ENCODE measurements at places on chromosomes 5 and 9.

DNA sequence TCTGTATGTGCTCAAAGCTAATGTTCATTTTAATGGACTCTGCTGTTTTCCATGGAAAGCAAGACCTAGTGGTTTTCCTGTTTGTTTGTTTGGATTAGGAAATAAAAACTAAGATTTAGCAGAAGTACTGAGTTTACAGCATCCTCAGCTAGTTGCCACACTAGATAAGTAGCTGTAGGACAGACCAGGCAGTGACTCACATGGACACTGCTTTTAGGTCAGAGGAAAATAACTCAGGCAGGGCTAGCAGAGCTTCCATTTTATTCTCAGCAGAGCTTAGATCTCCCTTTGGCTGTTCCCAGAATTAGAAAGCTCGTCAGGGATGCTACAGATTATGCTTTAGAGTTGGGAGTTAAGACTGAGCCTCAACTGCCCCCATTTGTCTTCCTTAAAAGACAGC, 204.4 kb downstream of the SH3GL2 start:
- DNase-seq: no peak

- no peak for DNase-seq
These were observed 93.6 kb upstream of the OTULINL start for GRCh38 chr5:14487897-14488570.

GRCh38 chr9:27462434-27462833, 61.7 kb upstream of the IFNK start:
- DNase-seq: no peak

- DNase-seq: no peak
These were observed 261.2 kb downstream of the TAF11L14 start for GRCh38 chr5:17895288-17896033.

GRCh38 chr9:125971050-125971449, 223.9 kb downstream of the PBX3 start:
- DNase-seq: no peak

- DNase-seq: no peak
These were observed 229.3 kb downstream of the CCDC171 start for GRCh38 chr9:15782106-15782505.

DNA sequence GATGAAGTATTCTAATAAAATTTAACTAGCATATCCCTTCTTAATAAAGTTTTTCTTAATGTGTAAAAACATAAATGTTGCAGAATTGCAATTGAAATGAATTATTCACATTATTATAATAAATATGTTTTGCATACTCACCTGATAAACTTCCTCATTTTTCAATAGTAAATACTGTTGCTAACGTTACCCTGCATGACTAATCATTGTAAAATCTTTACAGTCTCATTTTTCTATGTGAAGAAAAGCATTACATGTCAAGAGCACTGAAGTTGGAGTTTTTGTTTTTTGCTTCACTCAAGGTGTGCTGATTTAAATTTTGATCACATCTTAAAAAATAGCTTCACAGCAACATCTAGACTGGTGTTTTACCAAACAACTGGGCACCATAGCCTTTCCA, 157.2 kb upstream of the CDH18 start:
- DNase-seq: no peak

- no peak for DNase-seq
These were observed 66.8 kb downstream of the MAMDC2 start for GRCh38 chr9:70110194-70111041.

DNA sequence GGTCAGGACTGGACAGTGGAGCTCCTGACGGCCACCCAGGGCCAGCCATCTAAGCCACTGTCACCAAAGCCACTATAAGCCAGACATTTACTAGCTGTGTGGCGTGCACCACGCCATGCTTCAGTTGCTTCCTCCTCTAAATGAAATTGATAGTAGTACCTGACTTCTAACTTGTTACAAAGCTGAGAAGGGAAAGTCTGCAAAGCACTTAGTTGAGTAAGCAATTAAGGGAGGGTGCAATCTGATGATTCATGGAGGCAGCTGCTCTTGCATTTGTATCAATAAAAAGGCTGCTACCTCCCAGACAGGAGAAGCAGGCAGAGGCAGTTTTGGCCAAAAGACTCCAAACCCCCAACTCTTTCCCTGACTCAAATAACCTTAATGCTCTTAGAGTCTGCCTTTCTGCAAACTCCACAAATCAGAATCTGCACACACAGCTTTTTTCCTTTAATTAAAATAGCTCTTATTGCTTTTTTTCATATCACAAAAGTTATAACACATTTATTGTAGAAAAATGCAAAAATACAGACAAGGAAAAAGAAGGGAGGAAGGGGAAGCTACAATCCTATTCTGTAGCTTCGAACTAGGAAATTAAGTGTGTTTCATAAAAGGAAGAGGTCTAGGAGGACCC, 19.3 kb upstream of the RAPGEF1 start:
- DNase-seq: no peak

- no peak for DNase-seq
These were observed 42.1 kb downstream of the SLC46A2 start for GRCh38 chr9:112848316-112849151.

- no peak for DNase-seq
These were observed 9.6 kb downstream of the DAB2 start for GRCh38 chr5:39415201-39415600.

DNA sequence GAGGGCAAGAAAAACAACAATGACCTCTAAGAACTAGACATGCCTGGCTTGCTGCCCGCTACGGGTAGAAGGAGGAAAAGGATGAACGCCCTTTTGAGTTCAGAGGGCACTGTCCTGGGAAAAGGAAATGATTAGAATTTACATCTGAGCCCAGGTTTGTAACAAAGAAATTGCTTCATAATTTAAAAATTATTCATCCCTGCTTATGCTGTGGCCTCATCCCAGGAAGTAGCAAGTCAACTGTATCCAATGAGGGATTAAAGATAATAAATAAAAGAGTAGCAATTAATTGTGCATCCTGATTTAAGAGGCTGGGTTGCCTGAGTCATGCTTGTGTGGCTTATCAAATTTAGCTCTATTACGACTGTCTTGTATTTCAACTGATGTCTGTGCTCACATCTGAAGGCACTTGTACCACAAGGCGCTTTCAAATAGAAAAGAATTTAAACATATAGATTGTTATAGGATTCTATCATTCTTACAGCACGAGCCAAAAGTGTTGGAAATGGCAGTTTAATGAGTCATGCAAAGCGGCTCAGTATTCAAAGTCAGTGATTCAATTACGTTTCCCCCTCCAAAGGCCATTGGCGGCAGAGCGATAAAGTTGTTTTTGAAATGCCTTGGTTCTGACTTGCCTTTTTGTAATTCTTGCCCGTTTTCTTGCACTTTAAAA, 40.0 kb upstream of the DMRT1 start:
- DNase-seq: peak; percentile 12

GRCh38 chr5:44387921-44388320, 1.3 kb downstream of the FGF10 start:
- no peak for DNase-seq

DNA sequence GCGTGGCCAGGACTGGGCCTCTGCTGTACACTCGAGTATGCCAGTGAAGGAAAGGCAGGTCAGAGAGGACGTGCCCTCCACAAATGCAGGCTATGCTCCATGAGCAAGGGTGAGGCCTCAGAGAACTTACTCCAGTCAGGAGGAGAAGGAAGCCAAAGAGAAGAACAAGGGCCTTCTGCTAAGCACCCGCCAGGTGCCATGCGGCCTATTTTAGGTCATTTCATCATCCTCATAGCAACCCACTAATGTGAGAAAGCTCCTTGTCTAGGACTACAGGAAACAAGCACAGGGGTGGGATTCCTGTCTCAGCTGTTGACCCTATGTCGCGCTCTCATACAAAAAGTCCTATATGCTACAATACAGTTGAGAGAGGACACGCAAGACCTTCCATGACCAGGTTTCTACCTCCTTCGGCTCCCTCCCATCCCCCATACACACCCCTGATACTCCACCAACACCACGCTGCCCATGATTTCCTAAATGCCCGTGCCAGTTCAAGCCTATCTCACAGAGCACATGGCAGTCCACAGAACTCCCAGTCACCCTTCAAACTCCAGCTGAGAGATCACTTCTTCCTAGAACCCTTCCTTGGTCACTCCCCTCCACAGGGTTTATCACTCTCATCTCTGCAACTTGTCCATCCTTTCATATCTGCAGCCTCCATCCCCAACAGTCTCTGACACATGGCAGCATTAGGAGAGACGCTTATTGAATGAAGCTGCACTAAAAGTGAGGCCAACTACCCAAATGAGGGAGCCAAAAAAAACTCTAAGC, 26.8 kb downstream of the PSMB7 start:
- no peak for DNase-seq

GRCh38 chr5:147479949-147480348, 29.9 kb downstream of the DPYSL3 start:
- DNase-seq: no peak

- DNase-seq: no peak
These were observed 167.6 kb downstream of the FSTL4 start for GRCh38 chr5:133444711-133445110.

GRCh38 chr5:173246135-173246495, 11.1 kb upstream of the NKX2-5 start:
- DNase-seq: no peak

GRCh38 chr5:34709861-34710673, 53.9 kb downstream of the RAI14 start:
- no peak for DNase-seq

- no peak for DNase-seq
These were observed 113.3 kb downstream of the PPP2R2B start for GRCh38 chr5:146765089-146765832.

GRCh38 chr5:81241961-81242648, 9.0 kb downstream of the CKMT2 start:
- DNase-seq: no peak

Measured in T1000 (cell line).